ENCODE measurements at places on chromosomes 2 and 18.

DNA sequence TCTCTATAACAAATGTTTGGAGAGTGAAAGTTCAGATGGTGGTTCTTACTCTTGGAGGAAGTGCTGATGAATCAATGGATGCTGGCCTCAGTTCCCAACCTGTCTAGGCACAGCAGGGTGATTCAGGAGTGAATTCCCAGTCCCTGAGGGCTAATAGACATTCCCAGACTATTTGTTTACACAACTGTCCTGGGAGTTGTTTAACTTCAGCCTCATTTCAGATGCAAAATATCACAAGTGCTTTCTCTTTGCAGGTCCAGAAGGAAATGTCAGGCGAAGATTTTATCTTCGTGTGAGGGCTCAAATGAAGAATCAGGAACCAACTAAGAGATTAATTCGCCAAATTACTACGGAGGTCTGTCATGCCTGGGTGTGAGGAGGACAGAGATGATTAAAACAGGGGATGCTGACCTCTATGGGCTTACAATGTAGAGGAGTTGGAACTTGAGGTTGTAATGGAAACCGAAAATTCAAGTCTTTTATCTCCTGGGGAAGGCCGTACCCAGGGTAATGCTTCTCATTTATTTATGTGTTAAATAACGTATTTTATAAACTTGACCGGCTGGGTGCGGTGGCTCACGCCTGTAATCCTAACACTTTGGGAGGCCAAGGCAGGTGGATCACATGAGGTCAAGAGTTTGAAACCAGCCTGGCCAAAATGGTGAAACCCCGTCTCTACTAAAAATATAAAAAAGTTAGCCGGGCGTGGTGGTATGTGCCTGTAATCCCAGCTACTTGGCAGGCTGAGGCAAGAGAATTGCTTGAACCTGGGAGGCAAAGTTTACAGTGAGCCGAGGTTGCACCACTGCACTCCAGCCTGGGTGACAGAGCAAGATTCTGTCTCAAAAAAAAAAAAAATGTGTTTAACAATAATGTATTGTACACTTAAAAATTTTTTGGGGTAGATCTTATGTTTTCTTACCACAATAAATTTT lies 38.7 kb upstream of the SLC1A4 start:
- no peak for DNase-seq
- H3K4me3 ChIP-seq: no peak overlapping the region
- 0 out of 2 replicates have a peak, but pooled peaks cover 6% of the 10 kb centered on the region for H3K4me1 ChIP-seq

GRCh38 chr2:128187032-128187654 lies 96.1 kb downstream of the UGGT1 start:
- DNase-seq: no peak
- H3K4me3 ChIP-seq: no peak overlapping the region
- peak overlapping the region; percentile 54 for H3K27ac ChIP-seq
- peaks cover 42% of the 10 kb centered on the region for H3K36me3 ChIP-seq
- H3K27me3 ChIP-seq: no peaks in the 10 kb centered on the region
- peaks cover 10% of the 10 kb centered on the region for H3K4me1 ChIP-seq

DNA sequence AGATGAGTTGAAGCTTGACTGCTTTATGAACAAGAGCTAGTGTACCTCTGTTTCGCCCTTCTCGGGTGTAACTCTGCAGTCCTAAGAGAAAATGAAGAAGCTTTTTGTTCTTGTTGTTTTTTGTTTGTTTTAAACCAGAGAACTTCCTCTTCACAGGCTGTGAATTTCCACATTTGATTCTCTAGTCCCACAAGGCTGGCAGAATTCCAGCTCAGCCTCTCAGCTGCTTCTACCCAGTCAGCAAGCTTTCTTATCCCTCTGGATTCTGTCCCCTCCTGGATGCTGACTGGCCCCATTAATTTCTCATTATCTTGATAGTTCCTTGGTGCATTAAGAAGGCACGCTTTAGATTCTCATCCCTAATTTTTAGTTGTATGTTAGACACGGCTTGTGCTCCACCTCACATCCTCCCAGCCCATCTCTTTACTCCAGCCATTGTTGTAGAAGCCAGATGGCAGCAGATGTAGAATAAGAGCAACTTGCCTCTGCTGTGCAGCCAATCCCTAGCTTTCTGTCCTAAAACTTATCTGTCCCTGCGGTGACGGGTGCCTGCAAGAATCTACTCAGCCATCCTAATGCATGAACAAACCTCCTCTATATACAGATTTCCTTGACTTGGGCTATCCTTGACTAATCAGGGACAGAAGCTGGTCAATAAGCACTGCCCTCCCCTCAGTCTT lies 12.3 kb upstream of the RESP18 start:
- H3K27me3 ChIP-seq: peaks cover 55% of the 10 kb centered on the region
- H3K4me3 ChIP-seq: no peak overlapping the region
- 0 out of 2 replicates have a peak, but pooled peaks cover 4% of the 10 kb centered on the region for H3K4me1 ChIP-seq

- no peaks in the 10 kb centered on the region for H3K27me3 ChIP-seq
- no peak overlapping the region for H3K4me3 ChIP-seq
- no peak overlapping the region for H3K27ac ChIP-seq
- H3K36me3 ChIP-seq: no peaks in the 10 kb centered on the region
- no peaks in the 10 kb centered on the region for H3K4me1 ChIP-seq
- no peak for DNase-seq
Measured at GRCh38 chr18:31983020-31983419, 35.6 kb upstream of the RNF125 start.

- peaks cover 97% of the 10 kb centered on the region for H3K27me3 ChIP-seq
- DNase-seq: no peak
- H3K27ac ChIP-seq: no peak overlapping the region
- H3K4me3 ChIP-seq: no peak overlapping the region
Measured at GRCh38 chr2:240791221-240791800, 28.7 kb downstream of the KIF1A start.

- H3K27me3 ChIP-seq: no peaks in the 10 kb centered on the region
- no peaks in the 10 kb centered on the region for H3K36me3 ChIP-seq
- peaks cover 42% of the 10 kb centered on the region for H3K4me1 ChIP-seq
Measured at GRCh38 chr2:27857417-27858172, 32.6 kb downstream of the RBKS start.

- H3K4me1 ChIP-seq: peaks cover 8% of the 10 kb centered on the region
- no peaks in the 10 kb centered on the region for H3K36me3 ChIP-seq
- H3K4me3 ChIP-seq: no peak overlapping the region
- H3K27ac ChIP-seq: no peak overlapping the region
- no peaks in the 10 kb centered on the region for H3K27me3 ChIP-seq
- no peak for DNase-seq
Measured at GRCh38 chr2:173412628-173413027, 58.0 kb downstream of the CDCA7 start.

DNA sequence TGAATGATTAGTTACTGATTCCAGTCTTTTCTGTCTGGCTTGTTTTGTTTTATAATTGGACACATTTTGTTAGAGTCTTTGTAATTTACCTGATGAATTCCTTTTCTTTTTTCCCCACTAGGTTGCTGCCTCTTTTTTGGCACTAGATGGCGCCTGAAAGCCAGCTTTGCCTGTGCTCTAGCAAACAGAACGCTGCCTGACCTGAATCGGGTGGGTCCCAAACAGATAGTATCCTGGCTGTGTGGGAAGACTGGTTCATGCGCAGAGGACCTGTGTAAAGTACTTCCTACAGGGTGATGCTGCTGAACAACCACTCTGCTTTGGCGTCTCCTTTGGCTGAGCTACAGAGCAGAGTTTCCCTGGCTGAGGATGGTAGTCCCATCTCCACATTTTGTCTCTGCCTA lies 288.2 kb downstream of the IKZF2 start:
- no peak overlapping the region for H3K27ac ChIP-seq
- no peaks in the 10 kb centered on the region for H3K36me3 ChIP-seq
- peak; percentile 32 for DNase-seq

GRCh38 chr2:147774805-147775204 lies 70.0 kb upstream of the ACVR2A start:
- no peak overlapping the region for H3K4me3 ChIP-seq
- no peaks in the 10 kb centered on the region for H3K36me3 ChIP-seq
- no peaks in the 10 kb centered on the region for H3K27me3 ChIP-seq
- H3K27ac ChIP-seq: no peak overlapping the region

DNA sequence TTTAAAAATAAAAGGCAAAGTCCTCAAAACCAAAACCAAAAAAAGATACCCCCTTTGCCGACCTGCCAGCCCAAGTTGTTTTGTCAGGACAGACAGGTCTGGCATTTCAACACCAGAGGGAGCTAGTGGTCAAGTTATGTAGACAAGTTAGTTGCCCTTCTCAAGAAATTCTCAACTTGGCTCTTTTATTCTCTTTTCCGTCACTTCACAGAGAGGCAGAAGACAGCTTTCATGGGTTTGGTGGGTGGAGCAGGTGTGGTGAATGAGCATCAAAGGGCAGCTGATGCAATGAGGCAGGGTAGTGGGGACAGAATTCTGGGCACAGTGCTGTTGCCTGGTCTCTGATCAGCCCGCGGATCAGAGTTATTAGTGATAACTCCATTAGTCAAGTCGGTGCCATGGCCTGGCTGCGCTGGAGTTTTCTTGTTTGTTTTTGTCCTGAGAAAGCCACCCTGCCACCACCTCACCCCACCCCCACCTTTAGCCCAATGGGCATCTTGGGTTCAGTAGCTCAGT lies 303.7 kb upstream of the EPAS1 start:
- no peaks in the 10 kb centered on the region for H3K36me3 ChIP-seq
- no peak overlapping the region for H3K4me3 ChIP-seq
- peak overlapping the region; percentile 88 for H3K27ac ChIP-seq
- peak; percentile 74 for DNase-seq
- no peaks in the 10 kb centered on the region for H3K27me3 ChIP-seq
- peaks cover 36% of the 10 kb centered on the region for H3K4me1 ChIP-seq

DNA sequence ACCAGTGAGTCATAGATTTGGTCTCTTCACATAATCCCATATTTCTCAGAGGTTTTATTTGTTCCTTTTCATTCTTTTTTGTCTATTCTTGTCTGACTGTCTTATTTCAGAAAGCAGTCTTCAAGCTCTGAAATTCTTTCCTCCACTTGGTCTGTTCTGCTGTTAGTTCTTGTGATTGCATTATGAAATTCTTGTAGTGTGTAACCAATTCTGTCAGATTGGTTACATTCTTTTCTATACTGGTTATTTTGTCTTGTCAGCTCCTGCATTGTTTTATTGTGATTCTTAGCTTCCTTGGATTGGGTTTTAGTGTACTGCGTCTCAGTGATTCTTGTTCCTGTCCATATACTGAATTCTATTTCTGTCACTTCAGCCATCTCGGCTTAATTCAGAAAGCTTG lies 18.6 kb downstream of the EHBP1 start:
- DNase-seq: no peak
- no peak overlapping the region for H3K27ac ChIP-seq
- H3K36me3 ChIP-seq: peaks cover 19% of the 10 kb centered on the region
- no peak overlapping the region for H3K4me3 ChIP-seq

GRCh38 chr18:74582642-74583041 lies 15.0 kb upstream of the ZNF407 start:
- H3K4me1 ChIP-seq: no peaks in the 10 kb centered on the region
- H3K27me3 ChIP-seq: peaks cover 94% of the 10 kb centered on the region
- DNase-seq: no peak
- H3K36me3 ChIP-seq: no peaks in the 10 kb centered on the region
- H3K4me3 ChIP-seq: no peak overlapping the region

DNA sequence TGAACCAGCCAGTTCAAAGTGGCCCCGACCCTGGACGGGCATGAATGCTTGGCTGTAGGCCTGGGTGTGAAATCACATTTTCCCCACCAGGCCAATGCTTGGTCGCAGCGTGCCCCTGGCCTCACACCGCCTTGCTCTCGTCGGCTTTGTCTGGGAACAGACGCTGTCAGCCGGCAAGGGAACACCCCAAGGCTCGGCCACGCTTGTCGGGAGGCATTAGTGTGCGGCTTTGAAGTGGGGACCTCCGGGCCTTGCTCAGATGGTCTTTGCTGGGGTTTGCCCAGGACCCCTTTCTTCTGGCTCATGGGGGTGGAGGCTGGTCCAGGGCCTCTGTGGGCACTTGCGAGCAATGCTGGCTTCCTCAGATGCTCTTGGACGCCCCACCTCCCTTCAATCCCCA lies 79.1 kb downstream of the INHBB start:
- no peak overlapping the region for H3K27ac ChIP-seq
- peaks cover 4% of the 10 kb centered on the region for H3K27me3 ChIP-seq
- no peak overlapping the region for H3K4me3 ChIP-seq
- no peaks in the 10 kb centered on the region for H3K4me1 ChIP-seq

GRCh38 chr2:146349334-146349733 lies 1495.5 kb upstream of the ACVR2A start:
- no peak for DNase-seq
- no peaks in the 10 kb centered on the region for H3K4me1 ChIP-seq
- no peaks in the 10 kb centered on the region for H3K27me3 ChIP-seq
- H3K27ac ChIP-seq: no peak overlapping the region
- H3K36me3 ChIP-seq: no peaks in the 10 kb centered on the region
- peak overlapping the region; percentile 7 for H3K4me3 ChIP-seq

DNA sequence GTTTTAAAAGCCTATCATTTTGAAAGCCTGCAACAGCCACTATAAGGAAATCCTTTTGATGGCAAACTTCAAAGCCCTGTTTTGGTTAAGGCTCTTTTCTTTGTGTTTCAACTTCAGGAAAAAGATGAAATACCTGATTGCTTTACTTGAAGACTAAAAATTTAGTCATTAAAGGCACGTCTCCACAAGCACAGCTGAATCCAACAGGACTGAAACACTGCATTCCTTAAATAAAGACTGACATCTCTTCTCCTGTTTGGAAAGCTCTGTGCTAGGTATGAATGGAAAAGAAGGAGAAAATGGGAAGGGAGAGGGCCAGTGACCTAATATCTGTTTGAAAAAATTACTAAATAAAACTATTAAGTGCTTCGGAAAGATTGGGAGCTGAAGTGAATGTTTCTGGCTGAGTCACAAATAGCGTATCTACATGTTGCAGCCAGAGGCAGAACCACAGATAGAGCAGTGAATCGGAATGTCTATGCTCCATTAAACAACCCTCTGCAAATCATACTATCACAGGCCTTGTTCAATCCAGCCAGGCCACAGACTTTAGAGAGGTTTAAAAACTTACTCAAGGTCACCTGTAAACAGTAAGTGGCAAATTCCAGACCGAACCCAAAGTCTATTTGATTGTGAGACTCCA lies 21.1 kb upstream of the RALBP1 start:
- no peaks in the 10 kb centered on the region for H3K36me3 ChIP-seq
- no peak for DNase-seq
- H3K27me3 ChIP-seq: no peaks in the 10 kb centered on the region
- no peak overlapping the region for H3K4me3 ChIP-seq
- no peak overlapping the region for H3K27ac ChIP-seq

DNA sequence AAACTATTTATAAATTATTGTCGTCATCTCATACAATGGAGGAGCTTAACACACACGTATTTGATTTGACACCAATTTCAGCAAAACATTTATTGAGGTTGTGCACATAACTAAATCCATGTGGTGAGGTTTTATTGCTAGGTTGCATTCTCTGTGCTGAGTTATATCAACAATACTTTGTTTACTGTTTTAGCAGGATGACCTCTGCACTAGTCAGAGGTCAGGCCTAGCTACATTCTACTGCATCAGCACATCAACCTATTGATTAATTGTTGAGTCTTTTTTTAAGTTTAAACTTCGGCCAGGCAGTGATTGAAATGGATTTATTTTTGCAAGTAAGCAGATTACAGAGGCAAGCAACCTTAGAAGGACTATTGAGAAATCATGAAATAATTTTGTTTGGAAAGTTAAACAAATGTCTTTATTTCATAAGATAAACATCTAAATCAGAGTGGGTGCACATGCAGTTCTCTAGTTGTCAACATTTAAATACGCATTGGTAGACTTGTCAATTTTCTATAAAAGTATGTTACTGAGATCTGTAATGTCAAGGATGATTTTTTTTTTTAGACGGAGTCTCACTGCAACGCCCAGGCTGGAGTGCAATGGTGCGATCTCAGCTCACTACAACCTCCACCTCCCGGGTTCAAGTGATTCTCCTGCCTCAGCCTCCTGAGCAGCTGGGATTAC lies 75.2 kb upstream of the CD28 start:
- no peaks in the 10 kb centered on the region for H3K36me3 ChIP-seq
- H3K4me1 ChIP-seq: no peaks in the 10 kb centered on the region
- H3K4me3 ChIP-seq: no peak overlapping the region
- no peaks in the 10 kb centered on the region for H3K27me3 ChIP-seq
- DNase-seq: no peak
- H3K27ac ChIP-seq: no peak overlapping the region

All from PC-9 (cell line).